T-helper 2 cell (primary cell): ENCODE measurements at places on chromosomes 12 and 14.
A peak's percentile ranks its signal among the peaks of the same experiment; 100 is the strongest.

DNA sequence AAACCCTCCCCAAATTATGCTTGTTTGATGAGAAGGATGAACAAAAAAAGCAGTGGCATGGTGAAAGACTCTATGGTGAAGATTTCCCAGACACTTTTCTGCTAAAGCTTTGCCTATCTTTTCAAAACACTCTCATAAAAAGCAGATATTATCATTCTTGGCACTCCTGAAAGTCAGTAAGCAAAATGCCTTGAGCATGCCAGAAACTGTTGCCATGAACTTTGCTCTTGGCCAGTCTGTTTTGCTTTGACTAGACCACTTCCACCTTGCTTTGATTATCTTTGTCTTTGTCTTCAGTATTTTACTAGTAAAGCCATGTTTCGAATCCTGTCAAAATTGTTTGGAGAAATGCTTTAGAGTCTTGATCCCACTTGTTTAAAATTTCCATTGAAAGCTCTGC lies 110.4 kb downstream of the CNTN1 start:
- no peak for DNase-seq

DNA sequence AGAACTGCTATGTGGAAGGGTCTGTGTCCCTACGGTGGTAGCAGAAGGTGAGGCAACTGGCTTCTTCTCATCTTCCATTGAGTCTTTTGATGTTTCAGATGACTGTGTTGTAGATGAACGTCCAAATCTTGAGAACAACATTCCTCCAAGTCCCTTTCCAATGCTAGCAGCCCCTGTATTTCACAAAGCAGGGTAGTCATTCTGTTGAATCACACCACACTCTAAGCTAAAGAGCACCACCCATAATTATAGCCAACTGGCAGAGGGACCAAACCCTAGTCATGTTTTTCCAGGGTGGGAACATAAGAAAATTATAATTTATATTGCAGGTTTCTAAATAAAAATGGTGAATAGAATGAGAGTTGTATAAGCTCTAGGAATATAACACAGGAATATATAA lies 98.7 kb downstream of the DDHD1 start:
- no peak for DNase-seq

GRCh38 chr14:47008732-47009131 lies 357.2 kb upstream of the RPL10L start:
- no peak for DNase-seq

DNA sequence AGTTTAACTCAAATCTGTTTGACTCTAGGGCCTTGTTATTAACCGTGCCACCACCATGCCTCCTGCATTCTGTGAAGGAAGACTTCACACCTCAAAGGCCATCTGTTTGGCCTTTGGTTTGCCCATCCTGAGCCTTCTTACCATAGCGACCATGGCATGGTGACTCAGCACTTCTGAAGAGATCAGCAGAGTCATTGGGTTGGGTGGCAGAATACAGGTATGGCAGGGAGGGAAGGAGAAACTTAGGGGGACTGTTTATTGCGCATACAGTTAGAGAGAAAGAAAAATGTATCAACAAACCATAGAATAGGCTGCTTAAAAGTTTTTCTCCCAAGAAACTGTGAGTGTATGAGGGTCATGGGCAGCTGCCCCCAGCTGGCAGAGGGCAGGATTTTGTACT lies 49.2 kb downstream of the DAD1 start:
- DNase-seq, result no peak

GRCh38 chr14:61419201-61419600 lies 97.8 kb downstream of the PRKCH start:
- no peak for DNase-seq

- DNase-seq, result peak; percentile 22
Measured at GRCh38 chr14:63650256-63650952, 8.7 kb upstream of the WDR89 start.

DNA sequence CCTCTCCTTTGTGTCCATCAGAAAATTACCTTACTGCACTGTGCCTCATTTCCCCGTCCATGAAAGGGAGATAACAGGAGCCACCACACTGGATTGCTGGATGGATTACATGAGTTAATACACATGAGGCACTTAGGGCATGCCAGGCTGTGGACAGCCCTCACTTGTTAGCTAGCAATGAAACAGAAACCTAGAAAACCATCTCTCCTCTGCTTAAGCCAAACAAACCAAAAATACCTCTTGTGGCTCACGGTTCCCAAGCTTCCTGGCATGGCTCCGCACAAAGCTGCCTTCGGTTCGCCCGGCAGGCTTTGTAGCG lies 660 bp upstream of the HCFC2 start:
- peak; percentile 44 for DNase-seq

DNA sequence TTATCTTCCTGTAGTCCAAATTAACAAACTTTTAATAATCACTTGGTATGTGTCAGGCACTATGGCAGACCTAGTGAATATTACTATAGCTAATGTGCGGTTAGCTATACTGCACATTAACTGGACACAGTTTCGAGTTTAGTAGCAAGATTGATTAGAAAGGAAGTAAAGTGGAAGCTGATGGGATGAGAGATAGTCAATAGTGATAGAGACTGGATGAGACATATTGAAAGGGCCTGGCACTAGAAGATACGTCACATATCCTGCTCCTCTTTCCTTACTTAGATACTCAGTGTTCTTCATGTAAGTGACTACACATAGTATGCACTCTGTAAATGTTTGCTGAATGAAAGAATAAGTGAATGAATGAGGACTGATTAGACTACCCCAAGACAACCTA lies 5.5 kb downstream of the TBK1 start:
- no peak for DNase-seq

- no peak for DNase-seq
Measured at GRCh38 chr12:26297396-26298070, 102.2 kb downstream of the SSPN start.

- DNase-seq, result no peak
Measured at GRCh38 chr12:49979791-49980190, 7.0 kb downstream of the AQP6 start.

DNA sequence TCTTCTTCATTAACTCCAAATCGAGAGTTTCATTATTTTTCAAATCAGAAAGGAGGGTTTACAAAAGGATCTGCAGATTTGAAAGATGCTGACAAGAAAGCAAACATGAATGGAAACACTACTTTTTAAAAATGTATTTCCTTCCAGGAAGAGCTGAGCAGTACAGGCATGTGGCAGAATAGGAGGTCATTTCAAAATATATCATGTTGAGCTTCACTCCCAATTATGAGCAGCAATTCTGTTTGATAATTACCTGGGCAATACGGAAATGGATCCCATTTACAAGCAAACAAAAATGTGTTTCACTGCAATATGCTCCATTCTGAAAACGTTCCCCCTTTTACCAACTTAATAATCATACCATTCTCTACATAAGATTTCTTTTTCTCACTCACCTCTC lies 147.7 kb upstream of the BCL2L14 start:
- DNase-seq, result no peak

DNA sequence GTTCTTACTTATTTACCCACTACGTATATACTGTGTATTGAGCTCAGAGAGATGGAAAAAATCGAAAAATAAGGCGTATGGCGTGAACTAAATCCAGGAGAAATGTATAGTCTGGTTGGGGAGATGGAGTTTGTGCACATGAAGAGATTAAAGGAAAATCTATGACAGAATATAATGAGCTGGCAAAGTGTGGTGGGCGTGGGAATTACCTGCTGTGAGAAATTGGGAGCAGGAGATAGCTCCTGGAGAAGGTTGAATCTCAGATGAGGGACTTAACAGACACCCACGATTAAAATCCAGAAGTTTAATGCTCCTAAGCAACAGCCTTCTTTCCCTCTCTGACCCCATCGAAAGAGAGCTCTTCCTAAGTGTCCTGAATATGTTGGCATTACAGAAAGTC lies 224.2 kb upstream of the FKBP4 start:
- DNase-seq, result no peak

DNA sequence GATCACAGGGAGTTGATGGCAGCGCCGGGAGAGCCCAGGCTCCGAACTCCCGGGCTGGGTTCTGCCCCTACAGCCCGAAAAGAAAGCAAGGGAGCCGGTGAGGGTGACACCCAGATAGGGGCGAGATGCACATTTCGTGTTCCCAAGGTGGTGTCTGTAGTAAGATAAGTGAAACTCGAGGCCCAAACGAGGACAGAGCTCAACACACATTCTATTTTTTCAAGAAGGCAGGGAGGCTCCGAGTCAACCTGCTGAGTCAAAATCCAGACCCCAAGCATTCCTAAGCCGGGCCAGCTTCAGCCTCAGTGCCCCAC lies 24.2 kb upstream of the YY1 start:
- no peak for DNase-seq

- DNase-seq, result no peak
Measured at GRCh38 chr14:82667501-82667900, 1133.8 kb upstream of the SEL1L start.

GRCh38 chr12:87847147-87847546 lies 182.1 kb downstream of the C12orf50 start:
- DNase-seq, result no peak

DNA sequence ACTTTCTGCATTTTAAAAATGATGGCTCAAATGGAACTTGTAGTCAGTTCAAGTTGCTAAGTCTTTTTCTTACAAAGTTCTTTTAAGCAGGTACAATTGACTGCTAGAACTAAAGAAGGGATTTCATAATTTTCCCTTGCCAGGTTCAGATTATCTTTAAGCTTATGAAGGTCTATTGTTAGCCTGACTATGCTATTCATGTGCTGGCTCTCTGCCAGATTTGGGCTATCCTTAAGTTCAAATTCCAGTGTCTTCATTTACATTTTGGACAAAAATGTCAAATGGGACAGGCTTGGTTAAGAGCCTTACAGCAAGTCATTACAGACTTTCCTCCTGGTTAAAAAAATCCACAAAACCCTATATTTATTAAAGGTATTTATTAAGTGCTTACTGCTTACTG lies 42.3 kb downstream of the INSM2 start:
- DNase-seq, result no peak

- DNase-seq, result no peak
Measured at GRCh38 chr14:102857444-102857843, 65.0 kb upstream of the AMN start.

GRCh38 chr14:65958664-65959562 lies 527.3 kb upstream of the CCDC196 start:
- peak; percentile 59 for DNase-seq

DNA sequence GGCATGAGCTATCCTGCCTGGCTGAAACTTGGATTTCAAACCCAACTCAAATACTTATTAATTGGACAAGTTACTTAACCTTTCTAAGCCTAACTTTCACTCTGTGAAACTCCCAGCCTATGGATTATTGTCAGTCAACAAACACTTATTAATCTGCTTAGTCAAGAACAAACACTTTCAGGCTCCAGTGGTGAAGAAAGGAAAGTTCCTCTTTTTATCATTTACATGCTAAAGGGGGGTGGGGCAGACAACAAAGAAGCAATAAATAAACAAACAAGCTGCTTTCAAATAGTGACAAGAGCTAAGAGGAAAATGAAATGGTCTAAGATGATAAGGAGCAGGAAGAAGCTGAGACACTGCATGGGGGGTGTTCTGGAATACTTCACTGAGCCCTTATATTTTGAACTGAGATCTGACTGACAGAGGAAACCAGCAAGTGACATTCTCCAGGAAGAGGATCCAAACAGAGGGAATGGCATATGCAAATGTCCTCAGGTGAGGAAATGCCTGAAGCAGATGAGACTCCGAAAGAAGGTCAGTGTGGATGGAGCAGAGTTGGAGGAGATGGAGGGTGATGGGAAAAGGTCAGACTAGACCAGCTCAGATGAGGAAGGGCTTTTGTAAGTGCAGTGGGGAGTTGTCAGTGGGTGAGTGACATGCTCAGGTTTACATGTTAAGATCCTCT lies 259.6 kb downstream of the ITPR2 start:
- DNase-seq, result no peak
